Stimulated activated CD4-positive, alpha-beta T cell treated with anti-CD3 and anti-CD28 coated beads, Interleukin-15, amount 100 ng/mL, for 24 hours (primary cell): ENCODE measurements at places on chromosomes 11 and 22.

DNA sequence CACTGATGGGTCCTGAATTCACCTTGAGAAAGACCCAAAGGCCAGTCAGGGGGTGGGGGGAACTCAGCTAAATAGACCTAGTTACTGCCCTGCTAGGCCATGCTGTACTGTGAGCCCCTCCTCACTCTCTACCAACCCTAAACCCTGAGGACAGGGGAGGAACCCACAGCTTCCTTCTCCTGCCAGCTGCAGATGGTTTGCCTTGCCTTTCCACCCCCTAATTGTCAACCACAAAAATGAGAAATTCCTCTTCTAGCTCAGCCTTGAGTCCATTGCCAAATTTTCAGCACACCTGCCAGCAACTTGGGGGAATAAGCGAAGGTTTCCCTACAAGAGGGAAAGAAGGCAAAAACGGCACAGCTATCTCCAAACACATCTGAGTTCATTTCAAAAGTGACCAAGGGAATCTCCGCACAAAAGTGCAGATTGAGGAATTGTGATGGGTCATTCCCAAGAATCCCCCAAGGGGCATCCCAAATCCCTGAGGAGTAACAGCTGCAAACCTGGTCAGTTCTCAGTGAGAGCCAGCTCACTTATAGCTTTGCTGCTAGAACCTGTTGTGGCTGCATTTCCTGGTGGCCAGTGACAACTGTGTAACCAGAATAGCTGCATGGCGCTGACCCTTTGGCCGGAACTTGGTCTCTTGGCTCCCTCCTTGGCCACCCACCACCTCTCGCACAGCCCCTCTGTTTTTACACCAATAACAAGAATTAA, 2.4 kb upstream of the TTC36 start:
- no peak for DNase-seq

- no peak for DNase-seq
Measured at GRCh38 chr22:28025866-28026575, 107.0 kb upstream of the PITPNB start.

DNA sequence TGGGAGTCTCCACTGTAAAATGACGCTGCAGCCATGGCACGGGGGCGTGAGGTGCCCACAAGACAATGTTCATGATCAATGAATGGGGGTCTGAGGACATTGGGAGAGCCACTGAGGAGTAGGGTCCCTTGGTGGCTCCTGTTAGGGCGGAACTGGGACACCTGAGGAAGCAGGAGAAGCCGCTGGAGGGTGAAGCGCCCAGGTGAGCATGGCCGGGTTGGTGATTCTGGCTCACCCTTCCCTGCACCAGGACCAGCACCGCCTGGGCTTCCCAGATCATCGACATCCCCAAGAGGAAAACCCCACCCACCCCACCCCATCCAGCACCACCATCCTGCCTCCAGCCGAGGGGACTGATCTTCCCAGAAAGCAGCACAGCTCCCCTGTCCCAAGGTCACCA, 30.6 kb downstream of the SHANK2 start:
- DNase-seq: no peak

DNA sequence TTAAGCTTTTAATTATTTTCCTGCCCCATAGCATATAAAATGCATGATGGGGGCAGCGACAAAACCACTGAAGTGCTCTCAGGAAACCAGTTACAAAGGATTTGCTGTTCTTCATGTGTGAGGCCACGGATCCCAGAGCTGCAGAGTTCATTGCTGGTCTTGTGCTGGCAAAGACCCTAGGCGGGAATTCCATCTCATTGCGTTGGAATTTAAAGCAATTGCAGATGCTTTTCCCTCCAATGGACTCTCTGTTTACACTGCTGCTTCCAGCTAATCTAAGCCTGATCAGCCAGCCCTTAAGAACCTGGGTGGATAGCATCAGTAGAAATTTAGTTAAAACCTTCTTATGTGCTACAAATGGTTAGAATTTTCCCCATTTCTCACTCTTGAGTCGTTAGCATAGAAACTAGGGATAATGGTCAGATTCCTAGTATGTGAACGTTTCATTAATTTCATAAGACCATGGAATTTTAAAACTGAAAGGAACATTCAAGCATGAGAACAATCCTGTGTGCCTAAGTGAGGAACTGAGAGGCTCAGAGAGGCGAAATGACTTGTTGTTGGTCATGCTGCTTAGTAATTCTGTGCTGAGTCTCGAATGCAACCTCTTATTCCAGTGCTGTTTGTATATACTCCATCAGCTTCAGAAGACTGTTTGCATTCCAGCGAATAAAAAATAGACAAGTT, 36.1 kb upstream of the ADSL start:
- DNase-seq: no peak

- no peak for DNase-seq
Measured at GRCh38 chr11:104113541-104113940, 50.4 kb downstream of the PDGFD start.

GRCh38 chr11:96143041-96143521, 199.9 kb downstream of the MAML2 start:
- DNase-seq: no peak

DNA sequence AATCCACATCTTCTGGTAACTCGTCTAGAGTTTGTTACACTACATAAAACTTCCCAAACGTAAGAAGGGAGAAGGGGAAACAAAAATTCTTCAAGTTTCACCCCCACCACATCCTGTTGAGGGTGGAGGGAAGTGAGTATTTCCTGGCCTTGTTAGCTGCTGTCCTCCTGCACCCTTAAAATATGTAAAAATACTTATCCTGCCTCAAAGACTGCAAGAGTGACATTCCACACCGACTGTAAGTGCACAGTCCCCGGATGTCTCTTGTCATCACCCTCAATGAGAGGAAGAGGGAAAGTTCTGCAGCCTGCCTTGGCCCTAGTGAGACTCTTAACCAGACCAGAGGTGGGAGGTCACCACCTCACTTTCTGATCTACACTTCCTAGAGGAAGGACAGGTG, 3.3 kb downstream of the TMEM121B start:
- peak; percentile 29 for DNase-seq

DNA sequence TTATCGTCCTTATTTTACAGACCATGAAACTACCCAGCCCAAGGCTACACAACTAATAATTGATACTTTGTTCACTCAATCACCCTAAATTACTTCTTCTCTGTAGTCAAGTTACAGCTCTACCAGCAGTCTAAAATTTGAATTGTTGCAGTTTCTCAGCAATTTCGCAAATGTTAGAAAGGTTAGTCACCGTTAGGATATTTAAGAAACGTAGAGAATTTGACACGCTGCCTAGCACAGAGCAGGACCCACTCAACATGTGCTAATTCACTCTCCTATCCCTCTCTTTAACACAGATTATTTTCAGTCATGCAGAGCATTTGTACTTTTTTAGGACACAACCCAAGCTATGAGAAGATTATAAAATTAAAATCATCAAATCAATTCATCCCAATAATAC, 771.1 kb upstream of the LUZP2 start:
- no peak for DNase-seq

DNA sequence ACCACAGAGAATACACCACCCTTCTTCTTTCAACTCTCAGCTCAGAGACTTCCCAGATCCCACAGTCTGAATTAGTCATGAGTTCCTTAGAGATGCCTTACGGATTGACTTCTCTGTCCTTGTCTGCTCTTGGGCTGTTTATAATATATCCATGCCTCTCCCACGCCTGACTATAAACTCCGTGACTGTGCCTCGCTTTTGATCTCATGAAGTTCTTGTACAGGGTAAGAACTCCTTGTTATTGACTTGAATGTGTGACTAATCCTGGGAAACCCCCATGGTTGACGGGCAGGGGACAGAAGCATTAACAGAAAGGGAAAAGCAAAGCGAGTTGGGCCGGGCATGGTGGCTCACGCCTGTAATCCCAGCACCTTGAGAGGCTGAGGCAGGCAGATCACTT, 62.4 kb upstream of the POU2AF1 start:
- DNase-seq: peak; percentile 32

GRCh38 chr11:35007277-35007676, 90.9 kb downstream of the PDHX start:
- no peak for DNase-seq

- no peak for DNase-seq
Measured at GRCh38 chr11:130323452-130324450, 9.0 kb upstream of the ZBTB44 start.

GRCh38 chr22:36065775-36066544, 37.3 kb upstream of the RBFOX2 start:
- DNase-seq: peak; percentile 80

- no peak for DNase-seq
Measured at GRCh38 chr11:119352857-119353260, 6.4 kb upstream of the MFRP start.

- DNase-seq: no peak
Measured at GRCh38 chr11:72079819-72080325, 470 bp downstream of the NUMA1 start.

GRCh38 chr11:100467821-100468508, 219.1 kb upstream of the ARHGAP42 start:
- no peak for DNase-seq

DNA sequence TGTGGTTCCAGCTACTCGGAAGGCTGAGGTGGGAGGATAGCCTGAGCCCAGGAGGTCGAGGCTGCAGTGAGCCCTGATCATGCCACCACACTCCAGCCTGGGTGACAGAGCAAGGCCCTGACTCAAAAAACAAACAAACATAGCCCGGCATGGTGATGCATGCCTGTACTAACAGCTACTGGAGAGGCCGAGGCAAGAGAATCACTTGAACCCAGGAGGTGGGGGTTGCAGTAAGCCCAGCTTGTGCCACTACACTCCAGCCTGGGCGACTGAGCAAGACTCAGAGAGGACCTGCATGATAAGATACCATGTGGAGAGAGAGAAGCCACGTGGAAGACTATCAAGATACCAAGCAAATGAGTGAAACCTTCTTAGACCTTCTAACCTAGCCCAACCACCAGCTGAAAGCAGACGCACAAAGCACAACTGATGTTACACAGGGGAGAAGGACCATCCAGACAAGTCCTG, 36.1 kb downstream of the AMBRA1 start:
- no peak for DNase-seq

DNA sequence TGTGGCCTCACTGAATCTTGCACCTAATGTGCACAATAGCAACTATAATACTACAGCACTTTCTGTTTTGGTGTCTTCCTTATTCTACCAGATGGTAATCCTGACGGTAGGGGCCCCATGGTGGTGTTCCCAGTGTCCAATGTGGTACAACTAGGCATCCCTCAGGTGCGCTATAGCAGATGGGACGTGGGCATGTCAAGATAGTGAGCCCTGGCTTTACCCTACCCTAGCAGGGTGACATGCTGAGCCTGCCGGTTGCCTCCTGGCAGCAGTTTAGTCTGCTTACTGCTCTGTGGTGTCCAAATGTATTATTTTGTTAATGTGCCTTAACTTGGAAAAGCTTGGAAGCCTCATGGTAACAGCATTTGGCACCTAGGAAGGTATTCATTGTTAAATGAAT, 19.2 kb downstream of the ACO2 start:
- DNase-seq: no peak

DNA sequence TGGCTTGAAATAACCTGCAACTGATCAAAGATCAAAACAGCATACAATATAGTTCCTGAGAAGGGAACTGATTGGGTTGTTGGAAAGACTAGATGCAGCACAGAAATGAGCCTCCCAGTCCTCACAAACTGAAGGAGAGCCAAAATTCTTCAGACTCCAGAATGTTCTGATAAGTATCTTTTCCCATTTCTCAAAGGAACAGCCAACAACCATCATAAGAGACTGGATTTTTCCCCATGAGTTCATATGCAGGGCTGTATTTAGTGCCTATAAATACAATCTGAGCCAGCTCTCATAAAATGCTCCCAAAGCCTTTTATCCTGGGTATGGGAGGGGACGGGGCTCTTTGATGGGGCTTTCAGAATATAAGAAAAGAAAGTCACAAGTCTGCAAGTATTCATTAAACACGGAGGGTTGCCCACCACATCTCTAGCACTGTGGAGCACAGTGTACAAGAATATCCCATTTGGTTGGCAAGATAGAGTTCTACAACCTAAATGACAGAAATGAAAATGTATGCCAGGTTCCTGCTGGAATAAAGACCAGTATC, 50.7 kb upstream of the LYVE1 start:
- DNase-seq: no peak

- no peak for DNase-seq
Measured at GRCh38 chr11:131592734-131593133, 222.3 kb downstream of the NTM start.

GRCh38 chr11:31714840-31715239, 96.3 kb downstream of the PAX6 start:
- DNase-seq: no peak

GRCh38 chr22:46963672-46964545, 201.5 kb downstream of the TBC1D22A start:
- DNase-seq: no peak

DNA sequence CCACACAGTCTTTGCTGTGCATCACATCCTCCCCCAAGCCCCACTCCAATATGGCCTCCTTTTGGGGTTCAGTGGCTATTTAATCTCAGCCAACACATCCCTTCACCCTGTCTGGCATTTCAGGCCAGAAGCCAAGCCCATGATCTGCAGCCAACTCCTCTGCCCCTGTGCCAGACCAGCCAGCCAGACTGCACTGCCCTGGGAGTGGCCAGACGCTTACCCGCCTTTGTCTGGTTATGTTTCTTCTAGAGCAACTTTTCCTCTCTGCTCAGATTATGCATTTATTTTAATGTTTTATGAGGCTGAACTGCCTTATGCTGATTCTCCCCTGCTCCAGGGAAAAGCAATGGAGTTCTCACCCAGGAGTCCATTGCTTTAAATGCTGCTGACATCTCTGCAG, 206.7 kb upstream of the TBCEL start:
- no peak for DNase-seq

GRCh38 chr11:128625746-128626145, 38.4 kb upstream of the ETS1 start:
- DNase-seq: no peak

DNA sequence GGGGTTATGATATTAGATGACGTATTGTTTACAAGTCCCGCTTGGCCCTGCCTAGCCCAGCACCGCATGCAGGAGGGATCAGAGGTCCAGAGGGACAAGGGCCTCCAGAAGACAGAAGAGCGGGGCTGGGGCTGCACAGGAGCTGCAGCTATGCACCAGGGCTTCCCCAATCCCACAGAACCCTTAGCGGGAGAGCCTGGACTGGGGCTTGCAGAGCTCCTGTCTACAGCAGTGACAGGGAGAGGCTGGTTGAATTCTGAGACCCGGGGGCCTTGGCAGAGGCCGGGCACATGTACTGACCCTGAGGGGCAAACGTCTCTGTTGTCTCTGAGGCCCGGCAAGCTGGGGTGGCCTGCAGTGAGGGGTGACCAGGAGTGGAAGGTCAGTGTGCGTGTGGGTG, 6.9 kb downstream of the KIAA0930 start:
- no peak for DNase-seq

GRCh38 chr11:117144477-117145392, 648 bp downstream of the PAFAH1B2 start:
- DNase-seq: peak; percentile 45
